ENCODE measurements at places on chromosomes 16 and 17.

DNA sequence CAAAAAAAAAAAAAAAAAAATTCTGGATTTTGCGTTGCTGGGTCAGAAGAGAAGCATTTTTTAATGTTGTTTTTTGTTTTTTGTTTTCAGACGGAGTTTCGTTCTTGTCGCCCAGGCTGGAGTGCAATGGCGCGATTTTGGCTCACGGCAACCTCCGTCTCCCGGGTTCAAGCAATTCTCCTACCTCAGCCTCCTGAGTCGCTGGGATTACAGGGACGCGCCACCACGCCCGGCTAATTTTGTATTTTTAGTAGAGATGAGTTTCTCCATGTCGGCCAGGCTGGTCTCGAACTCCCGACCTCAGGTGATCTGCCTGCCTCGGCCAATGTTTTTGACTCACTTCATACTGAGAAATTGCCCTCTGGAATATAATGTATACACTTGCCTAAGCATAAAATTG, 11.0 kb upstream of the PAFAH1B1 start:
- DNase-seq, result no peak

- DNase-seq, result peak; percentile 89
These were observed 7.1 kb upstream of the TEX19 start for GRCh38 chr17:82351713-82352488.

GRCh38 chr16:1832838-1833454, 5.9 kb downstream of the FAHD1 start:
- DNase-seq, result no peak

DNA sequence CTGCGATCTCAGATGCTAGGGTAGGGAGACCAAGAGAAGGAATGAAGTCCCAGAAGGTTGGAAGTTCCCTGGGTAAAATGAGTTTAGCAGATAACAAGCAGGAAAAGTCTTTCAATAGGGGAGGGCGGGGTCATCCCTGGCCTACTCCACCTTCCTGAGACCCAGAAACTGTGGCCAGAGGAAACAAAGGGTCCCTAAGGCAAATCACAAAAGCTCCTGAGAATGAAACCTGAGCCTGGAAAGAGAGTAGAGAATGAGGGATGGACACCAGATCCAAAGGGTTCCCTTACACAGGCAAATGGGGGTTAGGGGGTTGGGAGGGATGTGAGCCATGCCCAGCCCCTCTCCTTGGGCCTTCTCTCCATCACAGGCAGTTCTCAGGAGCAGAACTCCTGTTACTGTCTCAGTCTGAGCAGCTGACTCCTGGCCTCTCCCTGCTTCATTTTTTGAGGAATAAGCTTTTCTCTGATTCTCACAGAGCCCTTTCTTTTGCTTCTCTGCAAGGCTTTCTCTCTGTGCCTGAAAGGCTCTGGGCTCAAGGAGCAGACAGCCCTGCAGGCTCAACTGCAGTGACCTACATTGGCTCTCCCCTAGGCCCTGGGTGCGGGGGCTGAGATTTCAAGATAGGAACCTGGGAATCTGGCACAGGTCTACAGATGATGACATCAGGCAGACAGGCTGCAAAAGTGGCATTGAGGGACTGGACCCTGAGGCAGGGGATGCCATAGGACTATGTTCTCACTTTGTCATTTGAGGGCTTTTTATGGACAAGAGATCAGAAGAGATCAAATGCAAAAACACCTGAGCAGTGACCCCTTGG, 9.8 kb upstream of the NR1D1 start:
- DNase-seq, result no peak

- no peak for DNase-seq
These were observed 10.1 kb upstream of the COL1A1 start for GRCh38 chr17:50211249-50212120.

DNA sequence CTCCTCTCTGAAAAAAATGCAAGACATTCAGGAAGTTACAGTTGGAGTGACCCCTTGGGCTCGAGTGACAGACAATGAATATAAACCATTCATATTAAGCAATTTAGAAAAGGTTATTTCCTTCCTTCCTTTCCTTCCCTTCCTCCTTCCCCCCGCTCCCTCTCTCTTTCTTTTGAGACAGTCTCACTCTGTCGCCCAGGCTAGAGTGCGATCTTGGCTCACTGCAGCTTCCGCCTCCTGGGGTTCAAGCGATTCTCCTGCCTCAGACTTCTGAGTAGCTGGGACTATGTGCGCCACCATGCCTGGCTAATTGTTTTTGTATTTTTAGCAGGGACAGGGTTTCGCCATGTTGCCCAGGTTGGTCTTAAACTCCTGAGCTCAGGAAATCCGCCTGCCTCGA, 13.2 kb downstream of the PSMD12 start:
- DNase-seq, result no peak

GRCh38 chr17:58377093-58377601, 25.1 kb upstream of the SUPT4H1 start:
- DNase-seq, result no peak

DNA sequence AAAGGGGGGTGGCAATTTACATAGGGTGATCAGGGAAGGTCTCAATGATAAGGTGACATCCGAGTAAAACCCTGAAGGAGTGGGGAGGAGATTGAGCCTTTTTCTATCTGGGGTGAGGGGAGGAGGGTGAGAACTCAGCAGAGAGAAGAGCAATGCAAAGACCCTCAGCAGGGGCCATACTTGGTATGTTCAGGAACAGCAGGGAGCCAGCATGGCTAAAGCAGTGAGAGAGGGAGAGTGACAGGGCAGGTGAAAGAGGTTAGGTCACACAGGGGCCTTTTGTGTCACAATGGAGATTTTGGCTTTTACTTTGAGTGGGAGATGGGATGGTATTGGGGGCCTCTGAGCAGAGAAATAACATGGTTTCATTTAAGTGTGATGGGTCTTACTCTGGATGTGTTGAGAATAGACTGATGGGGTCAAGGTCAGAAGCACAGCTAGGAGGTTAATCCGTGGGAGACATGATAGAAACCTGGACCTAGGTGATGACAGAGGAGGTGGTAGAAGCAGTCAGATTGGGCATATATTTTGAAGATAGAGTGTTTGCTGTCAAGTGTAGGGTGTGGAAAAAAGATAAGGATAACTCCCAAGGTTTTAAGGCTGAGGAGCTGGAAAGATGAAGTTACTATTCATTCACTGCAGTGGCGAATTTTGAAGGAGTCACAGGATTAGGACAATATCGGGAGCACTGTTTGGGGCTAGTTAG, 6.2 kb downstream of the SP2 start:
- no peak for DNase-seq

- no peak for DNase-seq
These were observed 741 bp downstream of the PLK1 start for GRCh38 chr16:23679274-23679985.

- peak; percentile 72 for DNase-seq
These were observed 136.7 kb upstream of the FAM20A start for GRCh38 chr17:68737761-68738443.

GRCh38 chr16:46937536-46937935, 35.9 kb downstream of the DNAJA2 start:
- DNase-seq, result no peak

GRCh38 chr17:79888811-79889634, 49.8 kb upstream of the CBX4 start:
- no peak for DNase-seq

DNA sequence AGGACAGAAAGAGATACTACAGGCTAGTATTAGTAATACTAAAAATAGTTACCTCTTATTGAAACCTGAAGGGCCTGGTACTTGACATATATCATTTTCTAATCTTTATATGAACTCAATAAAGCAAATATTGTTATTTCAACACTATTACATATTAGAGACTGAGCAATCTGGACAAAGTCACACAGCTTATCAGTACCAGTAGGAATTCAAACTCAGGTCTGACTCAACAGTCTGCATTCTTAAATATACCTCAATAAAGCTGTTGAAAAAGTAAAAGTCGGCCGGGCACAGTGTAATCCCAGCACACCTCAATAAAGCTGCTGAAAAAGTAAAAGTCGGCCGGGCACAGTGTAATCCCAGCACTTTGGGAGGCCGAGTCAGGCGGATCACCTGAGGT, 67.4 kb downstream of the KANSL1 start:
- DNase-seq, result no peak

DNA sequence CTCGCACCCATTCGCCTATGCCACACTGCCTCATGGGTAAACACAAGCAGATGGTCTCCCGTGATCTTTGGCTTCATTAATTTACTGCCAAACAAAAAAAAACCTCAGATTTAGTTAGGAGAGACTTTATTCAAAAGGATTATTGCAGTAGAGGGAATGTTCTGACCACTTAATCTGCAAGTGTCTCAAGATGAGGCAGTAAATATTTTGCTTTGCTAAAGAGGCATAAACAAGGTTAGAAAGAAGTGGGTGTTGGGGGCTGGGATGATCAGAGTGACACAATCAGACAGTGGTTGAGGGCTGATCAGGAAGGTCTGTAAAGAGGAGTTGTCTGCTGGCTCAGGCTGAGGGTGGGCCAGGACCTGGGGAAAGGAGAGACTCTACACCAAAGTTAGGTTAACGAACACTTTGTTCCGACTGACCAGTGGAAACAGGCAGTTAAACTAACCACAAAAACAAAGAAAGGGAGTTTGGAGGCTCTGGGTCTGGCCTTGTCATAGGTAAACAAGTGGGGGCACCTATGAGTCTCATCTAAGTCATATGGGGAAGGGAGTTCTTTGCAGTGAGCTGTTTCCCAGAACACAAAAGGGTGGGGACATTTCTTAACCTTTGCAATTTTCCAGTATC, 28.5 kb downstream of the HSD17B2 start:
- DNase-seq, result no peak

- DNase-seq, result no peak
These were observed 9.1 kb downstream of the CRHR1 start for GRCh38 chr17:45792995-45793755.

GRCh38 chr17:17472333-17472920, 4.4 kb upstream of the MED9 start:
- DNase-seq, result no peak

DNA sequence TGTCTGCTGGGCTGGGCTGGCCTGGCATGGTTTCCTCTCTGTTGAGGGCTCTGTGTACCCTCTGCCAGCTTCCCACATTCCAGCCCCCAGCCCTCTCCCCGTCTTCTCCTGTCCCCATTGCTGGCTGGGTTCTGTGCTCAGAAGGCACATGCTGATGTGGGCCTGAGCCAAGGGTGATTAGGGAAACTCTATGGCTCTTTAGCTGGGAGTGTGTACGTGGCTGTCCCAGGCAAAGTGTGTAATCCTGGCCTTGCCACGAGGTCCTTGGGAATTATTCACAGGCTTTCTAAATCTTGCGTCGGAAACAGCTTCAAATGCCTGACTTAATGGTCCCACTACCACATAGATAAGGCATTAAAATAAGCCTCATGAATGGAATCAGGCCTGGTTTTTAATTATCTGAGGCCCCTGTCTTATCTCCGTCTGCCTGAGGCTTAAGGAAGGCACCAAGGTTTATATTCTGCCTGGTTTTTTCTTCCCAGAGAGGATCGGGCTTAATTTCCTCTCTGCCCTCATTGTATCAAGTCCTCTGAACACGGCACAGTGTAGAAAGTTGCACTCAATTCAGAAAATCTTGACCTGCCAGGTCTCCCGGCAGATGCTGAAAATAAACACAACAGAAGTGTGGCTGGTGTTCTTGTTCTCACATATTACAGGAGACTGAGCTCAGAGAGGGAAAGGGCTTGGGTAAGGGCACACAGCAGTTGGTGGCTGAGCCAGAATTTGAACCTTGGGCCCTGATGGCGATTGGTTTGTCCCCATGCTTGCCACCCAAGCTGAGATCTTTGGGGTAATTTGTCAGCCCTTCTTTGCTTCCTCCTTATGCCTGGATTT, 52.9 kb upstream of the LGALS9 start:
- DNase-seq, result peak; percentile 71

GRCh38 chr16:6643080-6643686, 689.5 kb upstream of the RBFOX1 start:
- peak; percentile 54 for DNase-seq

DNA sequence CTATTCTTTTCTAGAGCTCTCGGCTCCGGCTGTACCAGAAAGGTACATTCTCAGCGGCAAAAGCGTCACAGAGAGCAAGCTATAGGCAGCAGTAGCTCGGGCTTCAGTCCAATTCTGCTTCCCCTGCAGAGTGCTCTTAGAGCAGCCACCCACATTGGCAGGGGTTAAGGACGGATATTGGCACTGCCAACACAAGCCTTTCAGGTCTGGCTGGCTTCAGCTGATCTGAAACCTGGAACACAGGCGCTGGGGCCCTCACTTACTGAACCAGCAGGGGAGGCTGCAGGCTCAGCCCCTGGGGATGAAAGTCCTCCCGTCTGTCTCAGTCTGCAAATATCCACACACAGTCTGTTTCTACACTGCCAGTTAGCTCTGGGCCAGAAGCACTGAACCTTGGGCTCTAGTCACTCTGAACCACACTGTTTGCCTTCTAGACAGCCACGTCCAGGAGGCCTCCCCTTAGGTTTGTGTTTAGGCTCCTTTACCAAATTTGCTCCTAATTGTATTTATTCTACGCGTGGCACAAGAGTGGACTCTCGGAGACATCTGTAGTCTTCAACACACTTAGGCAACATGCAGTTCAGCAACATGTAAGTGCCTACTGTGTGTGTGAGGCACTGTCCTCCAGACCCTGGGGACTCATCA, 40.1 kb downstream of the HIC1 start:
- peak; percentile 93 for DNase-seq

DNA sequence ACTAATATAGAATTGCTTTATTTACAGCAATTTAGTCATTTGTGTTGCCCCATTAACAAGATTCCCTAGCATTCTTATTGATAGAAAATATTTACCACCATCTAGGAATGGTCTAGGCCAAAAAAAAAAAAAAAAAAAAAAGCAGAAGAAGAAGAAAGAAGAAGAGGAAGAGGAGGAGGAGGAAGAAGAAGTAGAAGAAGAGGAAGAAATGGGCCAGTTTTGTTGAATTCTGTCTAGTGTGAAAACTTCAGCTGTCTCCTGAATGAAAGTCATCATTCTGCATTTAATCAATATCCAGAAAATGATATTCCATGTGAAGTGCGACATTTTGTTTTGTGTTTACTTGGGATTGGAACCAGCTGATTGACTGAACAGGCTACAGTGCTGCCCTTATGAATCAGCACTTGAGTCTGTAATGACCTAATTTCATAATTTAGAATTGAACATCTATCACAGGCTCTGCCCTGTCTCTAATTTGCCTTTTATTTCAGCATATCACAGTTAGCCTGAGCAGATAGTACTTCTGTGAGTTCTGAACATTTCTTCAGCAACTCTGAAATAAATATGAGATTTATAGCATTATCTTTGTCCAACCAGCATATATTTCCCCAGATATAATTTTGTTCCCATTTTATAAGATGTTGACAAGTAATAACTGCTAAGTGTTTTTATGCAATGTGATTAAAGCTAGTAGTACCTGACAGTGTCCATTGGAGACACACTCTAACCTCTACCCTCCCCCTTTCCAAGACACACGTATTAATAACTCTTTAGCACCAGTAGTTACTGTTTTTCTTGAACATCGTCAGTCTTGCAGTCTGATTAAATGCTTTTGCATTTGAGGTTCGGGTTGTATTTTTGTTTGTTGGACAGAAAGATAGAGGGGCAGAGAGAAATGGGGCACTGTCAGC, 5.9 kb downstream of the ANKFN1 start:
- no peak for DNase-seq
